Ascending aorta (tissue), 2 donors: ENCODE measurements at places on chromosomes 1 and 21. TPM values are rescaled to one million over a fixed set of nuclear protein-coding genes. Genes with fewer than 3 reads are reported as not detected.
A peak's percentile ranks its signal among the peaks of the same experiment; 100 is the strongest.

GRCh38 chr1:151368393-151369301 is 3.9 kb downstream of the SELENBP1 start:
- H3K4me1 ChIP-seq, result peaks cover 34% of the 10 kb centered on the region
- DNase-seq, result peak; percentile 48
- no peaks in the 10 kb centered on the region for H3K27me3 ChIP-seq
- H3K4me3 ChIP-seq, result no peak overlapping the region
- H3K27ac ChIP-seq, result no peak overlapping the region

DNA sequence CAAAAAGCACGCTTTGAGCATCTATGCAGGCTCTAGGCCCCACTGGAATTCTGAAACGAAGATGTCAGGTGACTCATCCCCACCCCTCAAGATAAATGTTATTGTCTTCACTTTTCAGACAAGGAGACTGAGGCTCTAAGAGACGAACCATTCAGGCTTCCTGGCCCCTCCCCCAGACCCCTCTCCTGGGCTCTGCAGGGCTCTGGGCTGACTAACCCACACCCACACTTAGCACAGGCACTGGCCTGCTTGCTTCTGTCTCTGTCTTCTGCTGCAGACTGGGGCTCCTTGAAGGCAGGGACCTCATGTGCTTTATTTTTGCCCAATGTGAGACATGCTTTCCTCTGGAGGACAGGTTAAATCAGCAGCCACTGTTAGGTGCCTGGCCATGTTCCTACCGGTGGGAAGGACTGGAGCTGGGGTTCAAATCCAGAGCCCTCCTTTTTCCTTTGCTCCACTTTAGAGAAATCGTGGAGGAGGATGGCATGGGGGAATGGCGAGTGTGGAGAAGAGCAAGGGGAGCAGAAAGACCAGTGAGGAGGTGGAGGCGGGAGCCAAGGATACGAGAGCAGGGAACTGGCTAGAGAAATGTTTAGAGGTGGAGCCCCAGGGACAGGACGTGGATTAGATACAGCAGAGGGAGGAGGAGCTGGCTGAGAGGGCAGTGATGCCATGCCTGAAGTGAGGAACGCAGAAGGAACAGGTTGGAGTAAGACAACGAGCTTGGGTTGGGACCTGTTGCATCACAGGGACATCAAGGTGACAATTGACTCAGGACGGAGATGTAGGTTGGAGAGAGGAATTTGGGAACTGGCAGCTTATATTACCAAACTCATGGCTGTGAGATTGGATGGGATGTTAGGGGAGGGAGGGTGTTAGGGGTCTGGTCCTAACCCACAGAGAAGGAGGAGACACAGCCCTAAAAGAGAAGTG is 1.7 kb downstream of the TMEM125 start:
- DNase-seq, result no peak
- H3K27ac ChIP-seq, result no peak overlapping the region
- H3K4me3 ChIP-seq, result no peak overlapping the region
- no peaks in the 10 kb centered on the region for H3K36me3 ChIP-seq
- H3K27me3 ChIP-seq, result peaks cover 5% of the 10 kb centered on the region

GRCh38 chr1:67162954-67163353 is 3.3 kb upstream of the IL23R start:
- H3K4me1 ChIP-seq, result no peaks in the 10 kb centered on the region
- H3K27me3 ChIP-seq, result no peaks in the 10 kb centered on the region
- no peak overlapping the region for H3K4me3 ChIP-seq
- no peak overlapping the region for H3K27ac ChIP-seq

DNA sequence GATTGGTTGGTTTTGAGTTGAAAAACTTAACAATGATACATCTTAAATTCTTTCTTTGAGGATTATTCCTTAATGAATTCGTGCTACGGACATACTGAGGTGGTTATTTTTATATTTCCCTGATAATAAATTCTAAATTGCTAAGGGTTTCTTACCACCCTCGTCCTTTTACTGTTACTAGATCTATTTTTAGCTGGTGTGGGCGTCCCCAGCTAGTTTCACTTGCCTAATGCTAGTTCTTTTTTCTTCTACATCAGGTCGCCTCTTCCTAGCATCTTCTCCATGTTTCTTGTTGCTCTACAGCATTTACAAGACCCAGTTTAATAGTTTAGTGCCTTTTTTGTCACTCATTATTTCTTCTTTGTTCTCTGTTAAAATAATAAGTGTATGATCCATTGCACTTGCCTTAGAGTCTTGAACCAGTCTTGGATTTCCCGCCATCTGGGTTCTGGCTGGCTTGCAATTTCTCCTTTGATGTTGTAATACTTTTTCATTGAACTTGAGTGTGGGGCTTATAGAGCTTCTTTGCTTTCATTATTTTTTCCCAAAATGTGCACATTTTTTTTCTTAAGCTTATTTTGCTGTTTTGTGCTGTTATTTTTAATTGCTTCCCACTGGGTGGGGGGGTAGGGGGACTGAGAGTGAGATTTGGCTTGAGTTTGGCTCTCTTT is 677 bp upstream of the HSD11B1 start:
- no peak overlapping the region for H3K27ac ChIP-seq
- H3K4me1 ChIP-seq, result no peaks in the 10 kb centered on the region
- no peak for DNase-seq

- no peaks in the 10 kb centered on the region for H3K36me3 ChIP-seq
- DNase-seq, result no peak
- H3K27me3 ChIP-seq, result no peaks in the 10 kb centered on the region
- no peaks in the 10 kb centered on the region for H3K4me1 ChIP-seq
- no peak overlapping the region for H3K27ac ChIP-seq
- no peak overlapping the region for H3K4me3 ChIP-seq
Measured at GRCh38 chr1:192786576-192786975, 22.3 kb upstream of the RGS2 start.

DNA sequence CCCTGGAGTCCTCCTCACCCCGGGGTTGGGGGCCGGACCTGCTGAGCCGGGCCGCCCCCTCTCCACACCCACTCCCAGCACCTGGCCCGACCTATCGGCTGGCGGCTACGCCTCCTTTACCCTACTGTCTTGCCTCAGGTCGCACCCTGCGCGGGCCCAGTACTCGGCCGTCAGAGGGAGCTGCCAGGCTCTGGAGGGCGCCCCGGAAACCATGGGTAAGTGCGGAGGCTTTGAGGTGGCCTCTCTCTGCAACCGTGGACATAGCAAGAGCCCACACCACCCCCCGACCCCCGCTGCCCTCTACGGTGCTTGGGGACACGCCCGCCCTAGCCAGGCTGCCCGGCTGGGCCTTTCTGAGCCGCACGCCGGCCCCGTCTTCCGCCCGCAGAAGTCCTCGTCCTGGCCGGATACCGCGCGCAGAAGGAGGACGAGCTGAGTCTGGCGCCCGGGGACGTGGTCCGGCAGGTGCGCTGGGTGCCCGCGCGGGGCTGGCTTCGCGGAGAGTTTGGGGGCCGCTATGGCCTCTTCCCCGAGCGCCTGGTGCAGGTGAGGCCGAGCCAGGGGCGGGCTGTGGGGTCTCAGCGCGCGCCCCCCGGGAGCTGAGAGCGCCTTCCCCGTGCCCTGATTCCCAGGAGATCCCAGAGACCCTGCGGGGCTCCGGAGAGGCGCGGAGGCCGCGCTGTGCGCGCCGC is at the start of gene SH3D21:
SH3D21 (plus strand) TSS at position 159 of the 692 bp plus-strand sequence; CDS start at position 212, 53 bp downstream.
- H3K4me3 ChIP-seq, result peak within 1 kb of the TSS; percentile 88
- peaks cover 29% of the 10 kb centered on the region for H3K36me3 ChIP-seq
- peaks cover 4% of the 10 kb centered on the region for H3K4me1 ChIP-seq
- no peaks in the 10 kb centered on the region for H3K27me3 ChIP-seq
- DNase-seq, result peak; percentile 78
- peak within 1 kb of the TSS; percentile 66 for H3K27ac ChIP-seq

- H3K36me3 ChIP-seq, result no peaks in the 10 kb centered on the region
- peaks cover 5% of the 10 kb centered on the region for H3K4me1 ChIP-seq
- no peak for DNase-seq
- no peaks in the 10 kb centered on the region for H3K27me3 ChIP-seq
- no peak overlapping the region for H3K27ac ChIP-seq
- no peak overlapping the region for H3K4me3 ChIP-seq
Measured at GRCh38 chr1:218353656-218354055, 8.5 kb downstream of the TGFB2 start.

Gene GPR153
- 24.3 TPM for total RNA-seq

Gene CD48
- total RNA-seq, result not detected

Gene EXO1
- total RNA-seq, result not detected

Gene KPRP
- not detected for total RNA-seq

Gene PRELP
- total RNA-seq, result 142 TPM
